Foreskin melanocyte (primary cell): ENCODE measurements at places on chromosomes 2 and 18.
A peak's percentile ranks its signal among the peaks of the same experiment; 100 is the strongest.

DNA sequence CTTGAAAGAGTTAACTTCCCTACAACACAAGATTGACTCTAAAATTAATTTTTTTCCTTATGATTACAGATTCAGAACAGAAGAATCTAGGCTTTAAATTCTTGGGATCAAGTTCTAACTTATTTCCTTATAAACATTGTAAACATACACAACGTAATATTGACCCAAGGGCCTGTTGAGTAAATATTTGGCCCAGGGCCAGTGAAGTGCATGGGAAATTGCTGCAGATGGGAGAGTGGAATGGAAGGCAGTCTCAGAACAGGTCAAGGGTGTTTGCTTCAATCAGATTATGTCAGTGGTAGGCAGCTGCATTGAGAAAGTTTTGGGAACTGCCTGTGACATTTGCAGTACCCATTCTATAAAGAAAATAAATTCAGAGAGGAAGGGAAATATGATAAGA is 137.6 kb downstream of the MYO1B start:
- no peak for DNase-seq

DNA sequence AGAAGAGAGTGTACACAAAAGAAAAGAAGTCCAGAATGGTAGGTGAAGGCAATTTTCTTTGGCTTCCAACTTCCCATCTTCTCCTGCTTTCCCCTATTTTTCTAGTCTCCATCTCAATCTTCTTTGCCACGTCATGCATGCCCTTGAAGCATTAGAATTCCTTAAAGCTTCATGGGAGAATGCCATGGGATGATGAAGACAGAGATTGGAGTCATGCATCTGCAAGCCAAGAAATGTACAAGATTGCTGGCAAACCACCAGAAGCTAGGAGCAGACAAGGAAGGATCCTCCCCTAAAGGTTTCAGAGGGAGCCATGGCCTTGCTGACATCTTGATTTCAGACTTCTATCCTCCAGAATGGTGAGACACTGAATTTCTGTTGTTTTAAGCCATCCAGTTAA is 305.9 kb downstream of the HRH4 start:
- no peak for DNase-seq

GRCh38 chr2:67260343-67261277 is 136.5 kb upstream of the ETAA1 start:
- no peak for DNase-seq

DNA sequence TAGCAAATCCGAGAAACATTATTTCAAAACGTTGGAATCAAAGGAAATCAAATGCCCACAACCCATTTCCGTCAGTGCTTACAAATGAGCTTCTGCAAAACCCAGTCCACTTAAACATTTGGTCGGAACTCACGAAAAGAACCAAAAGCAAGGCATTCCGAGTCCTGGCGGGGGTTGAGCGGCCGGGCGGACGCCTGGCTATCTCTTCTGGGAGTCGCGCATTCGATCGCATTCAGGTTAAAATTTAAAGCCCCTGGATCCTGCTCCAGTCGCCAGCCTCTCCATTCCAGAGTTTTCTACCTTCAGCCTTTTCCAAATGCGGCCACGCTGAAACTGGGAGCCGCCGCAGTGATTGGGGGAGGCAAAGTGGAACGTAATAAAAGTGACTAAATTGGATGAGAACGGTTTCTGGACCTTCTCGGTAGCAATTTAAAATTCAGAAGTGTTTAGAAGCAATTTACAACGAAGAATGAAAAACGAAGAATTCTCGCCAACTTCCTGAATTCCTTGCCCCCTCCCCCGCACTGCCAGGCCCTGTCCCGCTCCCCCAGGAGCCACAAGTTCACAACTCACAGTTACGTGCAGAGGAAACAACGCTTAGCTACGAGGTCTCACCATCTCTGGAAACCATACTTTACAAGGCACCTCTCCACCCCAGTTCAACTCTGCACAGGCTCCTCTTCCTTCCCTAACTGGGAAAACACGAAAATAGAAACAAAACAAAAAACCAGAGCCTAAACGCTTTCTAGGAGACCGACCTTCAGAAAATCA is 1.7 kb upstream of the GATA6 start:
- no peak for DNase-seq

DNA sequence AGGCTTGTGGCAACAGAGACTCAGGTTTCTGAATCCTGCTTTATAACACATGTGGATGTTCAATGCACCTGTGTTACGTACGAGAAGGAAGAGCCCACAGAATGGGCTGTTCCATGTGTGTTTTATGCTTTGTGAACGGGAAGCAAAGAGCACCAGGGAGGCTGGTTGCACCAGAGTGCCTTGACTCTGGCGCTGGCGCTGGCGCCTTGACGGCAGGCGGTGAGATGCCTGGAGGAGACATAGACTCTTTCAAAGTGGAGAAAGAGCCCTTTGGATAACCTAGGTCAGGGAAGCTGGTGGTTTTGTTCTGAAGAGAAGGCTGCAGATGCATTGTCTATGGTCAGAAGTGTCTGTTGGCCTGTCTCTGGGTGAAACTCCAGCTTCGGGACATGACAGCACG is 80.2 kb upstream of the APCDD1 start:
- no peak for DNase-seq

GRCh38 chr18:35458677-35459441 is 38.9 kb downstream of the INO80C start:
- no peak for DNase-seq

- DNase-seq, result no peak
Observed at GRCh38 chr18:9124824-9125223, 11.8 kb upstream of the ANKRD12 start.

DNA sequence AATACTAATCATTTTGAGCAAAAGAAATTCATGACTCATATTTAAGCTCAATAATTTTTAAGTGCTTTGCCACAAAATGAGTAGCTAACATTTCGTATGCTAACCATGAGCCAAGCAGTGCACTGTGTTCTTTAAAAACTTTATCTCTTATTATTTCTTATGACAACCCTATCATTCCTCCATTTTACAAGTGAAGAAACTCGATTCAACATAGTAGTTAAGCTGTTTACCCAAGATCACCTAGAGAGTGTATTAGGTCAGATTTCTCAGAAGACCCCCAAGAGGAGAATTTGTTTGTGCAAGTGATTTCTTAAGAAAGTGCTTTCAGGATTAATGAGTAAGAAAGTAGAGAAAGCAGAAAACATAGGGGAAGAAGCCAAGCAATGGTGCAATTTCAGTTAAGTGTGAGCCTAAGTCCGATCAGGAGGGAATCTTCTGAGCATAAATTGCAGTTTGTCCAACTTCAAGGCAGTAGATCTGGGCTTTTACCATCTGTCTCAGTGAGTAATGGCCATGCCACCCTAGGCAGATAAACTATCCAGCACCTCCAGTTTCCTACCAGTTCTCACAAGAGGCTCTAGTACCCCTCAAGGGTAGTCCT is 202.7 kb downstream of the SCG2 start:
- DNase-seq, result no peak

GRCh38 chr2:64135421-64135820 is 8.8 kb downstream of the PELI1 start:
- DNase-seq, result no peak

DNA sequence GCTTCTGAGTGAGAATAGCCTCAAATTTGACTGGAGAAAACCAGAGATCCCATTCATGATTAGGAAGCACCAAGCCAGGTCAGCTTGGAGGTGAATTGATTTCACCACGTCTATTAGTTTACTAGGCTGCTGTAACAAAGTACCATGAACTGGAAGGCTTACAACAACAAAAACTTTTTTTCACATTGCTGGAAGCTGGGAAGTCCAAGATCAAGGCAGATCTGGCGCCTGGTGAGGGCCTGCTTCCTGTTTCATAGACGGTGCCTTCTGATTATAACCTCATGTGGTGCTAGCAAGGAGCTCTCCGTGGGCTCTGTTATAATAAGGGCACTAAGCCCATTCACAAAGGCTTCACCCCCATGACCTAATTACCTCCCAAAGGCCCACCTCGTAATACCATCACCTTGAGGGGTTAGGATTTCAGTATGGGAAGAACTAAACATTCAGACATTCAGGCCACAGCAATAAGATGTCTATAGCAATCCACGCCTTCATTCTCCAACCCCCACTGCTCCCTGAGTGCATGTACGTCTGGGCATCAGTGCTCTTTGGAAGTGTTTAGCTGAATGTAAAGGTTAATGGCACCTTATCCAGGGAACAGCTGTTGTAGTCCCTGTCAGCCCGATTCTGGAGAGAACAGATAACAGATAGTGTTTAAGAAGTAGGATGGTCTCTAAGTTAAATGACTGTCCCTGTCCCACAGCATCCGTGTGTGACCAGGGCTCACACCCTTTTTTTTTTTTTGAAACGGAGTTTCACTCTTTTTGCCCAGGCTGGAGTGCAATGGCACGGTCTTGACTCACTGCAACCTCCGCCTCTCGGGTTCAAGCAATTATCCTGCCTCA is 89.2 kb downstream of the SOCS6 start:
- DNase-seq, result no peak

DNA sequence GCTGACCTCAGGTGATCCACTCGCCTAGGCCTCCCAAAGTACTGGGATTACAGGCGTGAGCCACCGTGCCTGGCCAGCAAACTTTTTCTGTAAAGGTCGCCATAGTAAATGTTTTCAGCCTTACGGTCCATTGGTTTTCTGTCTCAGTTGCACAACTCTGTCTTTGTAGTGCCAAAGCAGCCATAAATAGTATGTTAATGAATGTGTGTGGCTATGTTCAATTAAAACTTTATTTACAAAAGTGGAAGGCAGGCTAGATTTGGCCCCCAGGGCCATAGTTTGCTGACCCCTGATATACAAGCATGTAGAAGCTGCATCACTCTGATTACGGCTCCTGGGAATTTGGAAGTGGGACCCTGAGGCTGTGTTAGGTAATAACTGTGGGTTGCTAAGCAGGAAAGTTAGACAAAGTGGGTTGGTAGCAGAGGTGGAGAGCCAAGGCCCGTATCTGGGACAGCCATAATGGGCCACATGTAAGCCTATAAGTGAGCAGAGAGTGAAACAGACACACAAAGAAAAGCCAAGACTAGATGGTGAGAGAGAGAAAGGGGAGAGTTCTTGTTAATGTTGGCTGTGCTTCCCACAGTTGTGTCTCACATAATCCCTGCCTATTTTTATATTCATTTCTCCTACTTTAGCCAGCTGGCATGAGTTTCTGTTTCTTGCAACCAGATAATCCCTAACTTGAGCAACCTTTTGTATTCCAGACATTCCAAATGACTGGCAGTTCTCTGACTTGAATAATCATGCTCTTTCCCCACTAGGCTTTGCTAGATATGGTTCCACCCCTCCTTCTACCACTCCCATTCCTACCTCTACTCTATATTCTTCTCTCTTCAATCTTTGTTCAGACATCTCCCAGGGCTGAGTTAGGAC is 223.3 kb upstream of the STON1 start:
- no peak for DNase-seq

GRCh38 chr2:120947327-120947726 is 211.7 kb downstream of the GLI2 start:
- DNase-seq, result no peak

DNA sequence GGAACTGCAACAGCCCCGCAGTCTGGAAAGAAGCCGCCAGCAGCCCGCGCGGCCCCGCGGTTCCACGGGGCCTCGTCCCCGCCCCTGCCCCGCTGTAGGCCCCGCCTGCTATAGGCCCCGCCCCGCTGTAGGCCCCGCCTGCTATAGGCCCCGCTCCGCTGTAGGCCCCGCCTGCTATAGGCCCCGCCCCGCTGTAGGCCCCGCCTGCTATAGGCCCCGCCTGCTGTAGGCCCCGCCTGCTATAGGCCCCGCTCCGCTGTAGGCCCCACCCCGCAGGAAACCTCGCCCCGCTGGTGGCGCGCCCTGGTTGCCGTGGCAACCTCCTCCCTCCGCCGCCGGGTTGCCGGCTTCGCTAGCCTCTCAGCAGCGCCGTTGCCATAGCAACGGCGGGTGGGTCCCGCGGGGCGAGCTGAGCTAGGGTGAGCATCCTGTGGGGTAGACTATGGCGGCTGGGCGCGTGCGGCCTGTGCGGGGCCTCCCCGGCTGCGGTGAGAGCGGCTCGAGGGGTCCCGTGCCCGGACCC is 12.2 kb upstream of the KIF1A start:
- peak; percentile 72 for DNase-seq

DNA sequence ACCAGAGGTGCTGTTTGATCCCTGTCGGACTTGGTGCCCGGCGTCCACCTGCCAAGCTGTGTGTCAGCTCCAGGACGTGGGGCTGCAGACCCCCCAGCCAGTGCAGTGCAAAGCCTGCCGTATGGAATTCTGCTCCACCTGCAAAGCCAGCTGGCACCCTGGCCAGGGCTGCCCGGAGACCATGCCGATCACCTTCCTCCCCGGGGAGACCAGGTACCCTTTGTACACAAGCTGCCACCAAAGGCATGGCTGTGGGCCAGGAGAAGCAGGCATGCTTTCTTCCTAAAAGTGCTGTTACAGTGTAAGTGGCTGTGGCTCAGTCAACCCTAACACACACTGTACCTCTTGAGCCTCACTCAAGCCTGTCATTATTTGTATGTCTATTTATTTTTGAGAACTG is 103.3 kb downstream of the RNF144A start:
- DNase-seq, result no peak

DNA sequence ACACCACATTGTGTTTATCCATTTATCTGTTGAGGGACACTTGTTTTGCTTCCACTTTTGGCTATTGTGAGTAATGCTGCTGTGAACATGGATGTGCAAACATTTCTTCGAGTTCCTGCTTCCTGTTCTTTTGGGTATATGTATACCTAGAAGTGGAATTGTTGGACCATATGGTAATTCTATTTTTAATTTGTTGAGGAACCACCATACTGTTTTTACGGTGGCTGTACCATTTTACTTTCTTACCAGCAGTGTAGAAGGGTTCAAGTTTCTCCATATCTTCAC is 23.1 kb downstream of the ANXA4 start:
- no peak for DNase-seq

DNA sequence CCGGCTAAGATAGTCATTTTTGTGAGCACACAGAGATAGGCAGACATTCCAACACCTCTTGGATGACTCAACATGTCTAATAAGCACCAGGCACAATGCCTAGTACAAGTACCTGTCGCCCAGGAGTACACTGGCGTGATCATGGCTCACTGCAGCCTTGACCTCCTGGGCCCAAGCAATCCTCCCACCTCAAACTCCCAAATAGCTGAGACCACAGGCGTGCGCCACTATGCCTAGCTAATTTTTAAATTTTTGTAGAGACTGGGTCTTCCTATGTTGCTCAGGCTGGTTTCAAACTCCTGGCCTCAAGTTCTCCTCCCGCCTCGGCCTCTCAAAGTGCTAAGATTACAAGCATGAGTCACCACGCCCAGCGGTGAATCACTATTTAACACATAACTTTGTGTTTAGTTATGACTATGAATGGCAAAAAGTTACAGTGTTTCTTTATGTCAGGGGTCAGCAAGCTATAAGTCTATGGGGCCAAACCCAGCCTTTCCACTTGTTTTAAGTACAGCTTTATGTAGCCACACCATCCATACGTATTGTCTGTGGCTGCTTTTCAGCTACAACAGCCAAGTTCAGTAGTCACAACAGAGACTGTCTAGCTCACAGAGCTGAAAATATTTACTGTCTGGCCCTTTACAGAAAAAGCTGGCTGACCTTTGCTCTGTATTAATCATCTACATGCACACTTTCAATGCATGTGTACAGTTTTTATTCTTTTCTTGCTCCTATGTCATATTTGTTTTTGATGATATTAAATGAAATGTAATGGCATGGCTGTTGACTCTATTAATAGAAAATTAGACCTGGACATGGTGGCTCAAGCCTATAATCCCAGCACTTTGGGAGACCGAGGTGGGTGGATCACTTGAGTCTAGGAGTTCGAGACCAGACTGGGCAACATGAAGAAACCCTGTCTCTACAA is 18.7 kb downstream of the ORC2 start:
- peak; percentile 71 for DNase-seq
